Large intestine (tissue), 12 donors: ENCODE measurements at places on chromosomes 12 and 14. TPM values are rescaled to one million over a fixed set of nuclear protein-coding genes. Genes with fewer than 3 reads are reported as not detected.
A peak's percentile ranks its signal among the peaks of the same experiment; 100 is the strongest.

GRCh38 chr12:14207905-14208551 is 157.5 kb upstream of the ATF7IP start:
- peaks cover 47% of the 10 kb centered on the region for H3K4me1 ChIP-seq
- peak; percentile 96 for DNase-seq
- H3K27me3 ChIP-seq = no peaks in the 10 kb centered on the region
- H3K27ac ChIP-seq = peak overlapping the region; percentile 89
- no peak overlapping the region for H3K4me3 ChIP-seq
- H3K36me3 ChIP-seq = no peaks in the 10 kb centered on the region

- DNase-seq = no peak
- no peaks in the 10 kb centered on the region for H3K36me3 ChIP-seq
- H3K27ac ChIP-seq = no peak overlapping the region
- no peak overlapping the region for H3K4me3 ChIP-seq
Measured at GRCh38 chr12:92075425-92075914, 70.2 kb downstream of the BTG1 start.

GRCh38 chr14:101241807-101242278 is 319.5 kb upstream of the DIO3 start:
- DNase-seq = no peak
- no peaks in the 10 kb centered on the region for H3K36me3 ChIP-seq
- no peak overlapping the region for H3K4me3 ChIP-seq
- peaks cover 5% of the 10 kb centered on the region for H3K4me1 ChIP-seq

DNA sequence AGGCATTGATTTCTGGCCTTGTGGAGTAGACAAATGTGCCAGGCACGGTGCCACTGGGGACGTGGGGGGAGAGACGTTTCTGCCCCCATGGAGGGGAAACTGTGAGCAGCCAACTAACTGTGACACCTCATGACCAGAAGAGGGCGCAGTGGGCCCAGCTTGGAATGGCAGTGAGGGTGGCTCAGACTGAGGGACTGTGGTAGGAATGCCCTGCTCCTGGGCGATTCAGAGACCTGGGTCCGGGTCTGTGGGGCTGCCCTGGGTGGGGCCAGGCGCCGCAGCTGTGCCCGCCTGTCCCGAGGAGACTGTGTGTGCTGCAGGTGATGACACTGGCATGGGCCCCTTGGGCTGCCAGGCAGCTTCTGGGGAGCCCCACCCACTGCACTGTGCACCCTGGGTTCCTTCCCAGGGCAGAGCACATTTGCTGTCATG is 60.6 kb downstream of the SLC25A47 start:
- H3K27me3 ChIP-seq = no peaks in the 10 kb centered on the region
- H3K4me1 ChIP-seq = peaks cover 17% of the 10 kb centered on the region
- peak; percentile 50 for DNase-seq
- H3K4me3 ChIP-seq = no peak overlapping the region
- no peak overlapping the region for H3K27ac ChIP-seq

- DNase-seq = no peak
- peaks cover 13% of the 10 kb centered on the region for H3K4me1 ChIP-seq
- H3K4me3 ChIP-seq = no peak overlapping the region
- H3K27ac ChIP-seq = no peak overlapping the region
Measured at GRCh38 chr12:3090240-3091037, 13.3 kb downstream of the TSPAN9 start.

DNA sequence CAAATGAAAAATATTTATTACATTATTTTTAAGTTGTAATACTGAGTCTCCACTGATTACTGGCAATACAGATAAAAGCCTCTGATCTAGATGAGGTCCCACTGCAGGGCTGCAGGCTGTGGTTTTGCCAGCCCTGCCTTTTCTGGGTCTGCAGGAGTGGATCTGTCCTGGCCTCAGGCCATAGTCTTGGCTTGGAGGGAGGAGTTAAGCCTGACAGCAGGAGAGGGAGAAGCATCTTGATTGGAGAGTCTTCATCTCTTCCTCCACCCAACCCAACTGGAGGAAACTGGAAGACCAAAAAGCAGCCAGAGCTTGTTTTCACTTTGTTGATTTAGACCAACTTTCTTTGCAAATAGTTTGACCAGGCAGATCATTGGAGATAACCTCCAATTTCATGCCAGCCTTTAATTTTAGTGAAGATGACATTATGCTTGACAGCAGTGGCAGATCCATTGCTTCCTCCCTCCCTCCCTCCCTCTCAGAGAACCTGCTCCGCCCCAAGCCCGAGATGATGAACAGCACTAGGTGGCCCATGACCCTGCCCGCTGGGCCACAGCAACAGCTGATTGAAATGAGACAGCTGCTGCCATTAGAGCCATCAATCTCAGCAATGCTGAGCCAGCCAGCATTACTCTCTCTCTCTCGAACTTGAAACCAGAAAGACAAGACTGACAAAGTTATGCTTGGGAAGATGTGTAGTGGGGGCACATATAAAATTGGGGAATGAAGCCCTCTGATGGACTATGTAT is 222.4 kb downstream of the GLT1D1 start:
- H3K36me3 ChIP-seq = no peaks in the 10 kb centered on the region

GRCh38 chr12:57850854-57851430 is 4.4 kb upstream of the CTDSP2 start:
- peaks cover 7% of the 10 kb centered on the region for H3K27me3 ChIP-seq
- H3K36me3 ChIP-seq = no peaks in the 10 kb centered on the region
- DNase-seq = no peak
- no peak overlapping the region for H3K27ac ChIP-seq

DNA sequence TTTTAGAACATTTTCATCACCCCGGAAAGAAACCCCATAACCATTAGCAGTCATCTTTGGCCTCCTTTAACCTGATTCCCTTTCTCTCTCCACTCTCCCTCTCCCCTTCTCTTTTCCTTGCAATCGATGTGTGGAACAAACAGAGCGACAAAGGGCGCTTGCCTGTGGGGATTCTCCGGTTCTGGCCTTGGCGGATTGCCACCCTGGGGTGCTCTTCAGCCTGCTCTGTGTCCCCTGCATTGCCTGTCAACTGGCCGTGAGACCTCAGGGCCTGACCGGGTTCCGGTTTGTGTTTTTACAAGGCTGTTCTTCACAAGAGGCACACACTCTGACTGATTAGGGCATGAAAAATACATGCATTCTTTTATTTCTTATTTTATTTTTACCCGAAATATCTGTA is 27.8 kb downstream of the LRTM2 start:
- H3K27ac ChIP-seq = no peak overlapping the region
- no peak for DNase-seq
- H3K4me3 ChIP-seq = no peak overlapping the region
- H3K36me3 ChIP-seq = no peaks in the 10 kb centered on the region

Gene LMNTD1
- 0.22 TPM for polyA plus RNA-seq

Gene ANG
- polyA plus RNA-seq = 43.6 TPM

Gene ABCB9
- polyA plus RNA-seq = 5.2 TPM

Gene KCNA5
- polyA plus RNA-seq = 0.79 TPM

Gene GPR132
- 1.5 TPM for polyA plus RNA-seq

Gene FIGNL2
- 0.76 TPM for polyA plus RNA-seq
